Activated T-cell treated with anti-CD3 and anti-CD28 coated beads, Interleukin-2, amount 50 U/mL, for 72 hours (primary cell): ENCODE measurements at places on chromosomes 6 and 20. TPM values are rescaled to one million over a fixed set of nuclear protein-coding genes. Genes with fewer than 3 reads are reported as not detected.

Gene ZSCAN31
- 2.1 TPM for total RNA-seq

Gene CTAGE9
- not detected for total RNA-seq

Gene SLC13A3
- 0.21 TPM for total RNA-seq

Gene PPIL6
- total RNA-seq: 0.17 TPM

Gene DYNLT2
- 2.7 TPM for total RNA-seq

Gene EPHA7
- total RNA-seq: not detected

Gene XKR7
- total RNA-seq: not detected

Gene RIPOR3
- total RNA-seq: 0.23 TPM

Gene SIM1
- total RNA-seq: 0.07 TPM

Gene RFX6
- total RNA-seq: not detected

Gene HLA-DQB2
- total RNA-seq: 0.60 TPM

Gene PLA2G7
- total RNA-seq: not detected

Gene MAS1
- not detected for total RNA-seq

Gene PHACTR1
- total RNA-seq: 0.05 TPM

Gene POU3F2
- not detected for total RNA-seq

Gene MYB
- total RNA-seq: 89.6 TPM

Gene TCP11
- not detected for total RNA-seq
